Activated T-cell treated with anti-CD3 and anti-CD28 coated beads, Interleukin-2, amount 50 U/mL, for 24 hours (primary cell): ENCODE measurements at places on chromosomes 1 and 21.
A peak's percentile ranks its signal among the peaks of the same experiment; 100 is the strongest.

DNA sequence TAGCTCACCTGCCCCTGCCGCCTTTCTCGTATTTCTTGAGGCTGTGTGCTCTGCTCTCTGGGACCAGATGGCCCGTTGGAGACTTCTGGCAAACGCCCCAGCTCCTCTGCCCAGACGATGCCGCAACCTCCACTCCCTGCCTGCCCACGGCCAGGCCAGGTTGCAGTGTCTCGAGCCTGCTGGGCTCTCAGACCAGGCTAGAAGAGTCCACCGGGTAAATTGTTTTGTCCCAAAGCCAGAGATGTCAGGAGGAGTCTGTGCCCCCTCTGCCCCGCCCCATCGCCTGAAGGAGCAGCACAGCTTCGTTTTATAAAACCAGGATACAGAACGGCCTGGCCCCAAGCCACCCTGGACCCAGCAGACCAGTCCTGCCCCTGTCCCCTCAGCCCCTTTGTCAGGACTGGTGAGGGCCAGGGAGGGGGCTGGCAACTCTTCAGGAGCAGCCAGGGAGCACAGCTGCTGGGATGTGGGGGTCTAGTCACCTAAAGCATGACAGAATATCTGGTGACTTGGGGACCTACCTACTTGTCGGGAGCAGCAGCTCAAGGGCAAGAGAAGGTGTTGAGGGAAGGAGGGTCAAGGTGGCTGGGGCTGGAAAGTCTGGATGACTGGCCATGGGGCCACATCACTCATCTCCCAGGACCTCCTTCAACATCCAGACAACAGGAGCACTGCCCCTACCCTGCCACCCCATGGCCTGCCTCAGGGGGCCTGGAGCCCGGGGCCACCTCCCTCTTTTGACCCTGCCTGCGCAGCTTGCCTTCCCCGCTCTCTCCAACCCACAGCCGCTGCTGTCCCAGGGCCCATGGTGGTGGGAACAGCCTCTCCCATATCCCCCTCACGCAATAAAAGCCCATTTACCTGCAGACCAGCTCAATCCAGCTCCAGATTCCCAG, 33.9 kb upstream of the LBR start:
- no peak for DNase-seq

- no peak for DNase-seq
Measured at GRCh38 chr1:246351721-246352120, 155.4 kb downstream of the SMYD3 start.

- peak; percentile 45 for DNase-seq
Measured at GRCh38 chr1:225928186-225929175, 4.4 kb upstream of the PYCR2 start.

DNA sequence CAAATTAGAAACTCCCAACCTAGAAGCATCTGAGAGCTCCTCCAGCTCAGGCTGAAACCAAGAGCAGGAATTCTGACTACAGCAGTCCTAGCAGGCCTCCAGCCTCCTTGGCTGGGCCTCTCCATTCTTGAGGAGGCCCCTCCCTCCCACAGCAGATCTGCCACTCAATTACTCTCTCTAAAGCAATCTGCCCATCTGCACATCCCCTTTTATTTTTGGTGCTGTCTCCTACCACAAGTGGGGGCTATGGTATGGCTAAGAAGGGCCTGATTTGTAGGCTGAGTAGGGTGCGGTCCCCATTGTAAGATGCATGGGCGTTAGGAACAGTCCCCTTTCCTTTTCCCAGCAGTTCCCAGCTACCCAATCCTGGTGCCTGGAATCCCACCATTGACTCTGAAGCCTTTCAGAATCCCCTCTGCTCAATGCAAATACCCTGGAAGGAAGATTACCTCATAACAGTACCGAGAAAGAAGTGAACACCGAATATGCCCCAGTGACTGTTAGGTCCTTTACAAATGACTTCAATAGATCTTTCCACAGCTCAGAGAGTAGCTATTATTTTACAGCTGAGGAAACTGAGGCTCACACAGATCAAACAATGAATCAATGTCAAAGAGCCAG, 11.6 kb upstream of the TTC39A start:
- no peak for DNase-seq

GRCh38 chr21:38668541-38668940, 137.2 kb upstream of the ETS2 start:
- DNase-seq = no peak
